ENCODE measurements at places on chromosomes 11 and 22.

DNA sequence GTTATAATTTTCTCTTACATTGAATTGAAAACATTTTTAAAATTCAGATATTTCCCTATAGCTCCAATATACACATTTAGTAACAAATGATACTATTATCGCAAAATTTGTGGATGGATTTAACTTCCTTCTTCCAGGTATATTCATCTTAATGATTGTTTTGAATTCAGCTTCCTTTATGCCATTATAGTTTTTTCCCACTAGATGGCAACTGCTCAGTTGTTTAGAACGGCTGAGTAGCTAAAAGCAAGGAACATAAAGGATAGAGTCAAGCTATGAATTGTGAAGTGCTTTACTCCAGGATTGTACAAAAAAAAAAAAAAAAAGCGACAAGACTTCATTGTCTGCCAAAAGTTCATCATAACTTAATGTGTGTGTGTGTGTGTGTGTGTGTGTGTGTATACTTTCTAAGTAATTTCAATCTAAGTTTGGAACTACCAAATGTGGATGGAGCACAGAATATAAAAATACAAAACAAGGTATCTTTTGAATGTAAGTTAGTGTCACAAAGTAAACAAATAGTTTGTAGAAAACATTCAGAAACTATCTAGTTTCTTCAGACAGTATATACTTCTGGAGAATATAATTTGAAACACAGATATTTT is 846.4 kb downstream of the DLG2 start:
- peak; percentile 48 for DNase-seq

DNA sequence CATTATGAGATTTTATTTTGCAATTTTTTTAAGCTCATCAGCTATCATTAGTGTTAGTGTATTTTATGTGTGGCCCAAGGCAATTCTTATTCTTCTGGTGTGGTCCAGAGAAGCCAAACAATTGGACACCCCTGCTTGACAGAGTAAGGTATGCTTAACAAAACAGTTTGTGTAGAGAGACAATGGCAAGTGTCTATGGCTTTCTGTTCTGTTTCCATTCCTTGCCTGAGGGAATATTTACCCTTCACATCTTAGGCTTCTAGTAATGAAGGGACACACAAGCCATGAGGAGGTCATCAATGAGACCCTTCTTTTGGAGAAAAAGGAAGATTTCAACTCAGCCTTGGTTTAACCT is 1278.4 kb upstream of the TENM4 start:
- DNase-seq, result no peak

- DNase-seq, result no peak
These were observed 67.9 kb upstream of the GRK3 start for GRCh38 chr22:25496396-25497064.

- DNase-seq, result no peak
These were observed 34.0 kb downstream of the KCNQ1OT1 start for GRCh38 chr11:2665526-2666400.

DNA sequence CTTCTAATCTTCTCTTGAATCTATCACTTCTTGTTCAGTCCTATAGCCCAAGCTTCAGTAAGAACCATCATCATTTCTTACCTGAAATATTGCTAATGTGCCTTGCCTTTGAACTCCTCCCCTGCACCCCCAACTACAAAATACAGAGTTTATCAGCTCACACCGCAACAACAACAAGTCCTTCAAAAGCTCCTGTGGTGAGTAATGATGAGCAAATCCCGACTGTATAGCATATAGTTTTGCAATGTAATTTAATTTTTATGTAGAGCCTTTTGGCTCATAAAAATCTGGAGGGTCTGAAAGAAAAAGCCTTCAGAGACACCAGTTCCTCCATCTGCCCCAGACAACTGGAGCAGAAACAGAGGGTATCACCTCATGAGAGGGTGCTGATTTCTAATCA is 124.7 kb downstream of the ARHGAP32 start:
- peak; percentile 73 for DNase-seq

- no peak for DNase-seq
These were observed 104.7 kb downstream of the ETS1 start for GRCh38 chr11:128482512-128483191.

- no peak for DNase-seq
These were observed 78.1 kb downstream of the BLID start for GRCh38 chr11:122037911-122038310.

- peak; percentile 50 for DNase-seq
These were observed 58.2 kb downstream of the YAP1 start for GRCh38 chr11:102168481-102168880.
